ENCODE measurements at places on chromosomes 1 and 21.

- DNase-seq: no peak
Observed at GRCh38 chr1:60841116-60842046, 241.0 kb upstream of the NFIA start.

GRCh38 chr1:79895573-79895972 lies 889.0 kb upstream of the ADGRL4 start:
- DNase-seq: no peak

DNA sequence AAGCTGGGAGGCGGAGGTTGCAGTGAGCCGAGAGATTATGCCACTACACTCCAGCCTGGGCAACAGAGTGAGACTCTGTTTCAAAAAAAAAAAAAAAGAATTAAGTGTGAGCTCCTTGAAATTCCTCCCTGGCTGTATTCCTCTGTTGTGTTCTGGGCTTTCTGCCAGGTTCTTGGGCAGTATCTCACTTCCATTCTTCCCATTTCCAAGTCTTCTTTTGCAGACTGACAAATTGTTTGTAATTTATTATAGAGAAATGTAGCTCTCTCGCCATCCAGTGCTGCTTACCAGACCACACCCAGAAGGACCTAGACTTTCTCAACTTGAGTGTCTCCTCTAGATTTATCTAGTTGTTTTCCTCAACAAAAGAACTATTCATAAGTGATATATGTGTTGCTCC lies 105.0 kb upstream of the ADGRL2 start:
- no peak for DNase-seq

DNA sequence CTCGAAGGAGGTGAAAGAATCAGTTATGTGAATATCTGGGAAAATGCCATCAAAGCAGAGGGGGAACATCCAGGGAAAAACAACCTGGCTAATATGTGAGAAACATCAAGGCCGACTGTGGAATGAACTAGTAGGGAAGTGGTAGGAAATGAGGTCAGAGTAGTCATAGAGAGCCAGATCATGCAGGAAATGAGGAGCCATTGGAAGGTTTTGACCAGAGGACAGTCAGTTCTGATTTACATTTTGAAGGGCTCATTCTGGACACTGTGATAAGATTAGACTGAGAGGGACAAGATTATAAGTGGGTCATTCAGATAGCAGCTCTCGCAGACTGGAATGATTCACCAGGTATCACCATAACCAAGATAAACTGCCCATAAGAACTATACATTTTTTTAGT lies 63.7 kb downstream of the SYT14 start:
- no peak for DNase-seq

DNA sequence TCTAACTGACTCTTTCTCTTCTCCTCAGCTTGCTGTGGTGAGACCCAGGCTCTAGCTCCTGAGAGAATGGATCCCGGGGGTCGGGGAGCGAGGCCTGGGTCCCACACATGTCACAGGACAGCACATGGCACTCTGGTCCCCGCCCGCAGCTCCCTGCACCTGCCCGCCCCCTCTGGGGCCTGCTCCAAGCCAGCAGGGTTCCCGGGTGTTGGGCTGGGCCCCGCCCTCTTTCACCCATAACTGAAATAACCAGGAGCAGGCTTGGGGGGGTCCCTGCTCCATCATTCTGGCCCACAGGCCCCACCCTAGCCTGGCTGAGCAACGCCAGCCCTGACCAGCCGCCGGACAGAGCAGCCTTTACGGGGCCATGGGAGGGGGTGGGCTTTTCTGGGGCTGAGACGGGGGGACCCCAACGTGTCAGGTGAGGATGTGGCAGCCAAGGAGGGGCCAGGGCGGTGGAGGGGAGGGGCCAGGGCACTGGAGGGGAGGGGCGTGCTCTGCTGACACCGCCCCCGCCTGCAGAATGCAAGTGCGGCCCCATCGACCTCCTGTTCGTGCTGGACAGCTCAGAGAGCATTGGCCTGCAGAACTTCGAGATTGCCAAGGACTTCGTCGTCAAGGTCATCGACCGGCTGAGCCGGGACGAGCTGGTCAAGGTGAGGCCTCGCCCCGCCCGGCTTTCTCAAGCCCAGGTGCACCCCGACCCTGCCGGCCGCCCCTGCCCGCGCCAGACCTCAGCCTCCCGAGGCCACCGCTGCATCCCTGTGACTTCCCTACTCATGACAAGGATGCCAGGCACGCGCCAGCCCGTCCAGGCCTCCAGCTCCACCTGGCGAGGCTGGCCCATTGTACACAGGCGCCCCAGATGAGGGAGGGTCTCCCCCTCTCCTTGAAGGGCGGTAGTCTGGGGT lies 19.4 kb downstream of the COL6A1 start:
- no peak for DNase-seq

DNA sequence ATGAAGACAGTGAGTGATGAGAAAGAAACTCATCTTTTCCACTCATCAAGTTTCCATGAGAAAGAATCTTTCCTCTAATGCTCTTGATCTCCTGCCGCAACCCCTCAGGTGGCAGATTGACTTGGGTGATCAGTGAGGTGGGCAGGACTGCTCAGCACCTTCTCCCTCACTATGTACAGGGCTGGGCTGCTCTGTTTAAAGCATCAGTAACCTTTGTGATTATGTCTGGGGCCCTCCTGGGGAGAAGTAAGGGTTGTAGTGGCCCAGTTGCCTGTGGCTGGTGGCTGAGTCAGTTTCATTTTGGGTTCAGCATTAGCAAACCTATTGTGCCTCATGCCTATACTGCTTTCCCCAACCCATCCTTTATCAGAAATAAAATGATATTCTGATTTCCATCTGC lies 366.0 kb downstream of the TTLL7 start:
- DNase-seq: no peak

- no peak for DNase-seq
Observed at GRCh38 chr1:235442788-235443429, 61.3 kb downstream of the B3GALNT2 start.

GRCh38 chr1:241272828-241273227 lies 84.2 kb downstream of the RGS7 start:
- DNase-seq: no peak

DNA sequence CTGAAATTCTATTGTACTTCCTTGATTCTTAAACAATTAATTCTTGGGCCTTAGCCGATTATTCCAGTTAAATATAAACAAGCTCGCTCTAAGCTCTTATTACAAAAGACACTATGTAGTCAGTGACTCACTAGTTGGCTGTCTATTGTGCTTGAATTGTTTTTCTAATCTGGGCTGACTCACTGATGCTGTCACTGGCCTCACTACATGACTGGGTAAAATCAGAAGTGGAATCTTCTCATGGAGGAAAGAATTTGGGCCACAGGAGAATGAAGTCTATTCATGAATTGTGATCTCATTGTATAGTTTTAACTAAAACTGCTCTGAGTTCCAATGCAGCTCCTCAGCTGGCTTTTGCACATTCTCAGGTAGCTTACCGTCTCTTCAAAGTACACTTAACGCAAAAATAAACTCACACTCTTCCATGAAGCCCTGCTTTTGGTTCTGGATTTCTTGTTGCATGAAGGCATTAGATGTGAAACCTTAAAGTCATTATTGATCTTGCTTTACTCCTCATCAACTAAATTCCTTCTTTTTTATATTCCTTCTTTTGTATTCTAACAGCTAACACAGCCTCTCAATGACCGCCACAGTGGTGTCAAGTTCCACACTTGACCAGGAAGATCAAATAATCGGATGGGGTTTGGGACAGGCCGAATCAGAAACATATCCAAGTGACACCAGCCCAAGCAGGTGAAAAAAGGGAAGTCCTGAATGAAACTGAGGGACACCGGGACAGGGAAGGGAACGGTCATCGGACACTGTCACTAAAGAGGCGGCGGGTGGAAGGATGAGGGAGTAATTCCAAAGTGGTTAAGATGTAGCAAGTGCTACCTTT lies 80.9 kb upstream of the LBR start:
- no peak for DNase-seq

GRCh38 chr1:19043579-19044443 lies 87.3 kb upstream of the IFFO2 start:
- DNase-seq: no peak

DNA sequence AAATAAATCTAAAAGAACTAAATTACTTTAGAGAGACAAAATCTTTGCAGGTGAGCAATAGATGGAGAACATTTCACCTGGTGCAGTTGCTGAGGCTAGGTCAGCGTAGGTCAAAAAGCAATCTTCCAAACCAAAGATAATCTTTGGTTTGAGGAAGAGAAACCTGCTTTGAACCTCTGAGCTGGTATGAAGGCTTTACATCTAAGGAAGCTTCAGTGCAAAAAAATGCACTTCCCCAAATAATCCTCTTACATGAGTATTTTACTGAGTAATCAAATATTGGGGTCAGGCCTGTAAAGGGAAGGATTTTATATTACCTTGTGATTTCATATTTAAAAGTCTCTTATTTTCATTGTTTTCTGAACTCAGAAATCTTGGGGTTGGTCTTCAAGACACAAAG lies 223.6 kb downstream of the SRGAP2C start:
- DNase-seq: no peak

DNA sequence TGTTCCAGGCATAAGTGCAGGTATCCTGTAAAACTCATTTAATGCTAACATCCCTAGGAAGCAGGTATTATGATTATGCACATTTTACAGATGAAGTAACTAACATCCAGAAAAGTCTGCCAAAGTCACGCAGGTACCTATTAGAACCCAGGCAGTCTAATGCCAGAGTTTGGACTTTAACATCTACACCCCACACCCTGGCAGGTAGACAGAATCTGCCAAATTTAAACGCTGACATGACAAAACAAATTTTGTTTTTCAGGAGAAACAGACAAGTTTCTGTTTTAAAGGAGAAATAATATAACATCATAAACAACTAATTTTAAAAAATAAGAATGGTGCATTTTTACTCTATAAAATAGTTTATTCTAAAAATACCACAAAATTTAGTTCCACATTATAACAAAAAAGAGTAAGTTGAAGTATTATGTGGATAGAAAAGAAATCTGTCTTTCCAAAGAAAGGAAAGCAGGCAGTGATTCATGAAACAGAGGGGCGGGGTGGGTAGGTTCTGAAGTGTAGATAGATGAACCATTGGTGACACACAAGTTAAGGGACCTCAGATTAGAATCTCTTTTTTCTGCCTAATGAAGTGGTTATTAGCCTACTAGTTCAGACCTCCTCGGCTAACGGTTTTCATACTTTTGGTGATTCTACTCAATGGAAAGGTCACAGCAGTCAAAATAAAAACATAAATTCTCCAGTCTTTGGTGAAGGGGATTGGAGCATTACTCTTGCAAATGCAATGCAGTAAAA lies 1.7 kb downstream of the ASPM start:
- no peak for DNase-seq

GRCh38 chr1:42379794-42380585 lies 602 bp upstream of the RIMKLA start:
- DNase-seq: no peak

DNA sequence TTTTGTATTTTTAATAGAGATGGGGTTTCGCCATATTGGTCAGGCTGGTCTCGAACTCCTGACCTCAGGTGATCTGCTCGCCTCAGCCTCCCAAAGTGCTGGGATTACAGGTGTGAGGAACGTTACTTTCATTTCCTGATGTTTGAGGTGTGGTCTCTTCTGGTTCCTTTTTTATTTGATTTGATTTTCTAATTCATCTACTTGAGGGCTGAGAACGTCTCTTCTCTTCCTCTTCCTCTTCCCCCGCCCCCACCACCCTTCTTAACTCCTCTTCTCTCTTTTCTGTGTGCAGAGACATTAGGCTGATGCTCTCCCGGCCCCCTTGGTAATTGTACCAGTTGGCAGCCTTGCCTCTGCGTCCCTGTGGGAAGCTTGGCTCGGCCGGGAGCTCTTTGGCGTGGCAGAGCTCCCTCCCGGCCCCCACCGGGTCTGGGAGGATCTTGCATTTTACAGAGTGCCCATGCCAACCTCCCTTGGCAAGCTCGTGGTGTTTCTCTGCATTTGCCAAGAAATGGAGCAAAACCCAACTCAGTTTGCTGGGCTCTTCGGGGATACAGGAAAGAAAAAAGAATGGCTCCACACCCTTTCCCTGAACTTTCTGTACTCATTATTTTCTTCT lies 19.9 kb downstream of the CRYAA start:
- no peak for DNase-seq

- no peak for DNase-seq
Observed at GRCh38 chr21:34510148-34511142, 1.6 kb downstream of the KCNE1 start.

Data from stimulated activated CD4-positive, alpha-beta T cell treated with anti-CD3 and anti-CD28 coated beads, Interleukin-15, amount 100 ng/mL, for 1 hour (primary cell).